ENCODE measurements at places on chromosomes 3 and 15. TPM values are rescaled to one million over a fixed set of nuclear protein-coding genes. Genes with fewer than 3 reads are reported as not detected.

DNA sequence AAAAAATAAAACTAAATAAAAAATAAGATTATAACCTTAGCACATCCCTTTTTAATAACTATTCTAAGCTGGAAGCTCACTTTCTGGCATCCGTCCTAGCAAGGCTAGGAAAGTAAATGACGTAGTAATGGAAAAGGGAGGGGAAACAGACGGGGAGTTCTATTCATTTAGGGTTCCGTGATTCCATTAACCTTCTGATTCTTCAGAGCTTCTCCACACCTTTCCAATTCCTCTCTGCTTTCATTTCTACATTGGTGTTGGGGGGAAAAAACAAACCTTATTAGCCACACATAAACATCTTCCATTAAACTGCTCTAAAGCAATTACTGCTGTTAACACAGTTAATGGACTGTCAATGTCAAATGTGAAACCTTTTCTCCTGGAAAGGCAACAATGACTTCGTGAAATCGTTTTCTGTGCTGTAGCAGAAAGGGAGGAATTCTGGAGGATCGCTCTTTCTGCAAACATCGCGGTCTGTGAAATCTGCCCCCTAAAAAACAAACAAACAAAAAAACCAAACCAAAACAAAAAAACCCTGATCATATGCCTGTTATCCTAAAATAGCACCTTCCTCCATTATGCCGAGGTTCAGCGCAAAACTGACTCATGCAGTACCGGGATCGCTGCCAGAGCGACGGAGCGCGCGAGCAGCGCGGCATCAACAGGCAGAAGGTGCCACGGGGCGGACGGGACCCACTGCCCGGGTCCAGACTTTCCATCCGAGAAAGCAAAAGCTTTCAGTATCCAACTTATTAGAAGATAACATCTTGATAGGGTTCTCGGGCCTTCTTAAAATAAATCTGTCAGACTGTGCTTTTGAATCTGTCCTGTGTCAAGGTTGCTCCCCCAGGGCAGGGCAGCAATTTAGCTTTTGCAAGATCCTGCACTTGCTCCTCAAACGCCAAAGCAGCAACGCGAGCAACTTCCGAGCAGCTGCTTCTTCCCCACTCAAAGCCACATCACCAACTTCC lies 156.2 kb downstream of the FGF12 start:
- peak; percentile 73 for DNase-seq

DNA sequence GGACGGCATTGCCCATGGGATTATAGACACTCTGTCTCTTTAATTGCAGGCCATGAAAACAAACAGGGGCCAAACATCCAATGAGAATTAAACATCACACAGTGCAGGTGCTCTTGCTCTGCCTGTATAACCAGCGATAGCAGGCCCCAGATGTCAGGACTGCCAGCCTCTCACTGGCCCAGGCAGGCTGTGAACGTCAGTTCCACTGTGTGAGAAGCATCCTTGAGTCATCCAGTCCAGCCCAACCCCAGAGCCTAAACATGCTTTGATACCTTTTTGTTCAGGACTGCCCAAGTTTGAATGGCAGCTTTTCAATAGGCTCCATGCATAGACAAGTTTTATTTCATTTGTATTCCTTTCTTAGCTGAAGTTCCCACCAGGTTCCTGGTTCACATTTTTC lies 189.8 kb downstream of the SLCO3A1 start:
- no peak for DNase-seq

DNA sequence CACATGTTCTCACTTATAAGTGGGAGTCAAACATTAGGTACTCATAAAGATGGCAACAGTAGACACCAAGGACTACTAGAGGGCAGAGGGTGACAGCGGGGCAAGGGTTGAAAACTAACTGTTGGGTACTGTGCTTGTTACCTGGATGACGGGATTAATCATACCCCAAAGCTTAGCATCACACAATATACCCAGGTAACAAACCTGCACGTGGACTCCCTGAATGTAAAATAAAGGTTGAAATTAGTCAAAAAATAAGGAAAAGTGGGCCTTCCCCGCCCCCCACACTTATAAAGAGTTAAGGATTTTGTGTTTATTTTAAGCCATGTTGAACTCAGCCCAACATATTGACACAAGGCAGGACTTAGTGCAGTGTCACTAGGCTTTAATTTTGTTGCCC lies 96.1 kb downstream of the APBA2 start:
- no peak for DNase-seq

GRCh38 chr15:40092979-40093869 lies 15.5 kb downstream of the BMF start:
- no peak for DNase-seq

- DNase-seq = no peak
Measured at GRCh38 chr3:36707623-36708409, 56.5 kb downstream of the DCLK3 start.

GRCh38 chr3:103170651-103171050 lies 735.8 kb downstream of the ZPLD1 start:
- DNase-seq = no peak

GRCh38 chr3:157132936-157133335 lies 27.0 kb downstream of the CCNL1 start:
- no peak for DNase-seq

The FBXL22 gene
- 18.6 TPM for total RNA-seq

The PYDC2 gene
- total RNA-seq = not detected

The PRR23B gene
- not detected for total RNA-seq

The SH2D7 gene
- total RNA-seq = not detected

Measured in aorta (tissue), 5 donors.